ENCODE measurements at places on chromosomes 16 and 17.

DNA sequence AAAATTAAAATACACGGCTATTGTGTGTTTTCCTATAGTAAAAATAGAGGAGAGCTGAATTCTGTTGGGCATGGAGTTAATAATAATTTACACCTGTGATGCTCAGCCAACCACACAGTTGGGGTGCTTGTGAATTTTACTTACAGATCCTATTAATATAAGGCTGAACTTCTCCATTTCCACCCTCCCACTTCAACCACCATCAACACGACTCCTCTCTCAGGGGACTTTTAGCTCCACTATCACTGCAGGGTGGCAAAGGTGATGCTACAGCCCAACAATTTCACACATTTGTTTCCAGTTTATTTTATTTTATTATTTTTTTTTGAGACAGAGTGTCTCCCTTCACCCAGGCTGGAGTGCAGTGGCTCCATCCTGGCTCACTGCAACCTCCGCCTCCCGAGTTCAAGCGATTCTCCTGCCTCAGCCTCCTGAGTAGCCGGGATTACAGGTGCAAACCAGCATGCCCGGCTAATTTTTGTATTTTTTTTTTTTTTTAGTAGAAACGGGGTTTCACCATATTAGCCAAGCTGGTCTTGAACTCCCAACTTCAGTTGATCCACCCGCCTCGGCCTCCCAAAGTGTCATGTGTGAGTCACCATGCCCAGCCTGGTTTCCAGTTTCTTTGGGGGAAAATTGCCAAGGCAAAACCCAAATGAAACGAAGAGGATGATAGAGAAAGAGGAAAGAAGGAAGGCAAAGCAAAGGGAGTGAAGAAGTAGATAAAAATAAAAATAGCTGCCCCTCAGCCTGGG lies 57.9 kb downstream of the GNA13 start:
- no peak for DNase-seq

- no peak for DNase-seq
Observed at GRCh38 chr17:32555611-32556310, 69.0 kb downstream of the CDK5R1 start.

- DNase-seq: no peak
Observed at GRCh38 chr16:12294471-12294870, 317.9 kb downstream of the SNX29 start.

DNA sequence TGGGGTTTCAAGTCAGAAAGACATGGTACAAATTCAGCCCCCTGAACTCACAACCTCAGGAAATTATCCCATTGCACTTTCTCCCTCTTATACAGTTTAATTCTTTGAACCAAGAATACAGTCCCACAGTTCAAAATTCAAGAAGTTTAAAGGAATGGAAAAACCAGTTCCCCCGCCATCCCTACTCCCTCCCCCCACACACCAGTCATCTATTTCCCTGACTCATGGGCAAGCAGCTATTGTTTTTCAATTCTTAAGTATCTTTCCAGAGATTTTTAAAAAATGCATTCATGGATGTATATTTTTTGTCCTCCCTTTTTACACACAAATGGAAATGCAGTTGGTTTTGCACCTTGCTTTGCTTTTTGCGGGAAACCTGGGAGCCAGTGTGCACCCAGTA lies 7.3 kb downstream of the SYCE1L start:
- DNase-seq: no peak

GRCh38 chr17:42067371-42068091 lies 17.1 kb upstream of the C17orf113 start:
- DNase-seq: peak; percentile 28

GRCh38 chr16:76035689-76036088 lies 241.5 kb upstream of the CNTNAP4 start:
- DNase-seq: no peak

DNA sequence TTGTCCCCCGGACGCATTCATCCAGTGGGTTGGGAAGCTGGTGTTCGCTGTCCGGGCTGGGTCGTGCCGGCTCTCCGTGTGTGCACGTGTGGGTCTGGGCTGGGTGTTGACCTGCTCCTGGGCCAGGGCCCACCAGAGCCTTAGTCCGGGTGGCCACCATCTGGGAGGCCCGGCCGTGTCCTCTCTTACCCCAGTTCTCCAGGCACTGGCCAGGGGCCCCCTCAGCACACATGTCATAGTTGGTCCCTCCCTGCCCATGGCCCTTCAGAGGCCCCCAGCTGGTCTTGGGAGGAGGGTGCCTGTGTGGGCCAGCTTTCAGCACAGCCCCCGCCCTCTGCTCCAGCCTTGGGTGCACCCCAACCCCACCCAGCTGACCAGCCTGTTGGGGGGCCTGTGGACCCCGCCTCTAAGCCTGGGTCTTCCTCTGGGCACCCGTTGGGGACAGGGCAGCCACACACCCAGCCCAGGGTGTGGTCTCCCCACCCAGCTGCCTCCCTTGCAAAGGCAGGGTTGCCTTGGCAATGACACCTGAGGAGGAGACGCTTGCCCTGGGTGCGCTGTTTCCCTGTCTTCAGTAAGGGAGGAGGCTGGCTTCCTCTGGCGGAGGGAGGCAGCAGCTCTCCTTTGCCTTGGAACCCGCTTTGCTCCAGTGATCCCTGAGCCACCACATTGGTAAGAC lies 77.4 kb downstream of the JPH3 start:
- DNase-seq: no peak

- no peak for DNase-seq
Observed at GRCh38 chr17:66524877-66525276, 222.5 kb downstream of the PRKCA start.

DNA sequence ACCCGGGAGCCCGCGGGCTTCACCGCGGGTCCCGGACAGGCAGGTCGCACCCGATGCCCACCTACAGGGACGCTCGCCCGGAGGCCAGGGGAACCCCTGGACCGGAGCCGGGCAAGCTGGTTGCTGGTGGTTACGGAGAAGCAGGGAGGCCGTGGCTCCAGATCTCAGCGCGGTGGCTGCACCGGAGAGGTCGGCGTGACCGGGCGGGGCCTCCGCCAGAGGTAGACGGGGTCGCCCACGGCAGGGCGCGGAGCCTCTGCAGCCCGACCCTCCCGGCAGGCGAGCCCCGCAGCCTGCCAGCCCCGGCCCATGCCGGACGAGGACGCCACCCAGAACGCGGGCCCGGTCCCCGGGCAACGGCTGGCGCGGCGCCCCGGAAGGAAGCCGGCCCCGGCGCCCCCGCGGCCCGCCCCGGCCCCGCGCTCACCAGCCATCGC lies 341 bp downstream of the PCYT2 start:
- no peak for DNase-seq

DNA sequence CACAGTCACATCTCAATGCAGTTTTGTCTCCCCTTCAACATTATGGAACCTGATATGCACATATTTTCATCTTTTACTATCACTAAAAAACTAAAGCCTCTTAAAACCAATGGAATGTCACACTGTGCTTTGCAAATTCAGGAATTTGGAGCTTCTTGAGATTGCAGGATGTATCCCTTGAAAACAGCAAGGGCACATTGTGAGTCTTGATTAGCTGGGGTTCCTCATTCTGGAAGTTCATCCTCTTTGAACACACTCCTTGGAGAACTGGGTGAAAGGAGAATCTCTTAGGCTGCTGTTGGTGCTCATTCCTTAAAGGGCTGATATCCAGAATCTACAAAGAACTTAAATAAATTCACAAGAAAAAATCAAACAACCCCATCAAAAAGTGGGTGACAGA lies 21.1 kb upstream of the MYOCD start:
- DNase-seq: no peak

DNA sequence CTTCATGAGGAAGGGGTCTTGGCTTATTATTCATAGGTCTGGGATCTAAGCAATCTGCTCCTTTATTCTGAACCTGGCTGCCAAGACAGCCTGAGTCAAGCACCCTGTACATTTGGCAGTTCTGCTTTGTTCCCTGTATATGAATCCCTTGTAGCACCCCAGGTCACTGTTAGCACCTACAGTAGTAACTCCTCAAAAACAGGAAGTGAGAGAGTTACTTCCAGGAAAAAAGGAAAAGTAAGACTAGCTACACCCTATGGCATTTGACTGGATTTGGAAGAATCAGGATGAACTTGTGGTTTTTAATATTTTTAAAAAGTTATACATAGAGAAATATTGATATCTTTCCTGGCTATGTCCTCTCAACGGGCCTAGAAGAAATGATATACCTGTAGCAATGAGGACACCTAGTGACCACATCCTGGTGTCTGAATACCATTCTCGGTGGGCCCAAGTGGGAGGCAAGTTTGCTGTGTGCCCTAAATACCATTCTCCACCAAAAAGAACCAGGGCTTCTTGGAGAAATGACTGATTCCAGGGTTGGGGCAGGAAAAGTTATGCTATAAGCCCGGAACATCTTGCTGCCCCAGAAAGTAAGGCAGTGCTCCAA lies 9.9 kb downstream of the ANKRD40 start:
- DNase-seq: no peak

Measured in NCI-H1092 (cell line).